ENCODE measurements at places on chromosomes 7 and 10.

- DNase-seq = no peak
These were observed 30.8 kb upstream of the CHST15 start for GRCh38 chr10:124124123-124124768.

GRCh38 chr7:135970682-135971365 lies 6.3 kb downstream of the MTPN start:
- no peak for DNase-seq

GRCh38 chr10:124126145-124126982 lies 33.0 kb upstream of the CHST15 start:
- DNase-seq = no peak

GRCh38 chr7:66571568-66571967 lies 57.1 kb upstream of the KCTD7 start:
- no peak for DNase-seq

- DNase-seq = no peak
These were observed 71.6 kb upstream of the BAIAP2L1 start for GRCh38 chr7:98472521-98472954.

DNA sequence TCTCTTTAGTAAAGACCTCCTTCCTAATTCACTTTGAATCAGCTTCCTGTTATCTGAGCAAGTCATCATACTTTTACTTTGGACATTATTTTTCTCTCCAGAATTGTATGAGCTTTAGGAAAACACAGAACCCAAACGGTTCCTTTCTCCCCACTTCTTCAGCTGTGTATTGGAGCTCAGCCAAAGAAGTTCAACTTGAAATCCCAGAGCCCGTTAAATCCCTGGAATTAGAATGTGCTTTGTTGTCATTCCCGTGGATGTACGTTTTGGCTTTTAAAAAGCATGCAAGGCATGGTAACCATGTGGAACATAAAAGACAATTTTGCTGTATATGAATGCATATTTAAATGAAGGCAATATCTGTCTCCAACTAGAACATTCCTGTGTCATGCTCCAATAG lies 46.6 kb downstream of the AGMO start:
- no peak for DNase-seq

GRCh38 chr10:59557642-59558041 lies 152.0 kb downstream of the SLC16A9 start:
- DNase-seq = no peak

- no peak for DNase-seq
These were observed 154.5 kb downstream of the PLXDC2 start for GRCh38 chr10:19970717-19971116.

Data from stimulated activated CD8-positive, alpha-beta memory T cell treated with anti-CD3 and anti-CD28 coated beads, Interleukin-15, amount 100 ng/mL, for 48 hours (primary cell).